Stimulated activated CD4-positive, alpha-beta T cell treated with anti-CD3 and anti-CD28 coated beads, Interleukin-1b, Interleukin-23, amount 100 ng/mL, for 1 hour (primary cell): ENCODE measurements at places on chromosomes 3 and 15.

GRCh38 chr15:75307778-75308390, 25.2 kb downstream of the GOLGA6D start:
- no peak for DNase-seq

GRCh38 chr15:31438601-31439265, 112.1 kb downstream of the KLF13 start:
- no peak for DNase-seq

DNA sequence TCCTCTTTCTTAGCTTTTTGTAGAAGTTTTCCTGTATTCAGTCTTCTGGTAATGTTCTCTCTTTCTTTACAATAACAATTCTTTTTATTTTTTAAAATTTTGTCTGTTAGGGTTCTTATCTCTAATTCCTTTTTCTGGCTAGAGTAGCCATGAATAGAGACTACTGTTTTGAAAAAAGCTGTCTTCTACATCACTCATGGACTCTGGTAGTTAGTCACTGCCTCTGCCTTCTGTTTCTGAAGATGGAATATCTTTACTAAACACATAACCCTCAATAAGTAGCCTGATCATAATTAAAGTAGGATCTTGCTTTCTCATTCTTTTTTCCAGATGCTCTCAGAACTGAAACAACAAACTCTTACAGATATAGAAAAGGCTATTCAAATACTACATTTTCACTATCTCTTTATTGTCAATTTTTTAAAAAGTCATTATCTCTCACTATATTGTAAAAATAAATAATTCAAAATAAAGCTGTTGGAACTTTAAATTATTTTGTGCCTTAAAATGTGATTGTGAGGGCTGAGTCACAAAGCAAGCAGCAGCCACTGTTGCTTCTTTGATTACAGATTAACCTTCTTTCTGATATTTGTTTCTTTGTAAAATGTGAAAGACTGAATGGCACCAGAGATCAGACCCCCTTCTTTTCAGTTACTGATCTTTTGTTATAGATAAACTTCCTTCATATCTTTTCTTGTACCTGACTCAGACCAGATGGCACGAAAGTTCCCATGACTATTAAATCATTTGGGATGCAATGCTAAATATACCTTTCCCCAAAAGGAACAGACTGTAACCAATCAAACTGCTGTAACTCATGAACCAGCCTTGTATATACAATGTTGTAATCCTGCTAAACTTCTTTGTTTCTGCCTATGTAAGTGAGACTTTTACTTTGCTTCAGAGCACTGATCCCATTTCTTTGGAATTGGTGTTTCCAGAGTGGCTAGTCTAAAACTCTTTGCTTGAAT, 1159.5 kb downstream of the IGSF11 start:
- no peak for DNase-seq

DNA sequence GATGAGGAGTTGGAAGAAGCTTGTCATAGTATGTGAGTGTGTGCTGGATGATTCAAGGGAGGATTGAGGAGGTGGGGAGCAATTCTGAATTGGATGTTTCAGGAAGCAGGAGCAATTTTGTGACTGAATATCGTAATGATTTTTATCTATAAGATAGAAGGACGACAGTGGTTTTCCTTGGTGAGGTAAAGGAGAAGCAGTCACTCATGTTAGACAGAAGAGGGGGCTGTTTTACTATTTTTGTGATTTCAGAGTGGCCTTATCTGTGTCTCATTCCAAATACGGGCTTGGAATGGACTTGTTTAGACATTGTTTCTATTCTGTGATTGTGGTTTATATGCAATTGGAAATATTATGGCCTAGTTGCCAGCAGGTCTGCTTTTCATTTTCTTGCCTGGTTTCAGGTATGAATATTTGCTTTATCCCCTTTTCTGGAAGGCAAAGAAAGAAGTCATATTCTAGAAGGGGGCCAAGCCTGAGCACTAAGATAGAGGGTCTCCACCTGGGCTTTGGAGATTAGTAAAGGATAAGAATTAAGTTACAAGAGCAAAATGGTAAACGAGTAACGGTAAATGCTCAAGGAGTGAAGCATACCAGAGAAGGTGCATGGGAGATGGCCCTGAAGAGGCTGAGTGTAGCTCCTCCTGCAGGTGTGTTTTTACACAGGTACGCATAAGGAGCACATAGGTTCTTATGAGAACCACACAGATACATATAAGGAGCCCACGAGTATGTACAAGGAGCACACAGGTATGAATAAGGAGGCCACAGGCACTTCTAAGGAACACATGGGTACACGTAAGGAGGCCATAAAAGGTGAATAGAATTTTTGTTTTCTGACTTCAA, 124.6 kb upstream of the KCNAB1 start:
- no peak for DNase-seq

GRCh38 chr3:131494706-131495105, 8.1 kb downstream of the MRPL3 start:
- no peak for DNase-seq

GRCh38 chr15:80585544-80586018, 109.5 kb upstream of the ABHD17C start:
- DNase-seq, result no peak

- no peak for DNase-seq
These were observed 134.1 kb downstream of the OPA1 start for GRCh38 chr3:193727089-193727488.

GRCh38 chr15:68019814-68020525, 34.1 kb upstream of the PIAS1 start:
- DNase-seq, result no peak

DNA sequence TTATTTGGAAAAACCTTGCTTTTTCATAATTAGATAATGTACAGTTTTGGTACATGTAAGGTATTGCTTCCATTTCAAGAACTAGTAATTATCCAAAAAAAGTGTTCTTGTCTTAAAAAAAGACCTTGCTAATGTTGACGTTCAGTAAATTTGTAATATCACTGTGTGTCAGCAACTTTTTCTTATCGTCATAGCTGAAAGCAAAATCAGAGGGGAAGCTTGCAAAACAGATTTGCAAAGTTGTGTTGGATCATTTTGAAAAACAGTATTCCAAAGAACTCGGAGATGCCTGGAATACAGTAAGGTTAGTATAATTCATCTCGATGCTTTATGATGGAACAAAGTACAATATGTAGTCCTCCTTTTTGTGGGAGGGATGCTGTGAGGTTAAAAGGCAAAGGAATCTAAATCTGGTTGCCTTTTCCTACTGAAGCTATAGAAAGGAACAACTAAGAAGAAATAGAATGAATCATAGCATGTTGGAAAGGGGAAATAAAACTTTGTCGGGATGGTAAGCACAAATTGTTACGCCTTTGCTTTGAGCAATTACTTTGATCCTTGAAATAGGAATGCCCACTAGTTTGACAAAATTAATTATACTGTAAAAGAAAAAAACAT, 1.5 kb downstream of the NSUN3 start:
- DNase-seq, result no peak

GRCh38 chr3:71371282-71371681, 212.2 kb downstream of the FOXP1 start:
- DNase-seq, result no peak
